CD14-positive monocyte (primary cell): ENCODE measurements at places on chromosomes 3 and 15. TPM values are rescaled to one million over a fixed set of nuclear protein-coding genes. Genes with fewer than 3 reads are reported as not detected.

DNA sequence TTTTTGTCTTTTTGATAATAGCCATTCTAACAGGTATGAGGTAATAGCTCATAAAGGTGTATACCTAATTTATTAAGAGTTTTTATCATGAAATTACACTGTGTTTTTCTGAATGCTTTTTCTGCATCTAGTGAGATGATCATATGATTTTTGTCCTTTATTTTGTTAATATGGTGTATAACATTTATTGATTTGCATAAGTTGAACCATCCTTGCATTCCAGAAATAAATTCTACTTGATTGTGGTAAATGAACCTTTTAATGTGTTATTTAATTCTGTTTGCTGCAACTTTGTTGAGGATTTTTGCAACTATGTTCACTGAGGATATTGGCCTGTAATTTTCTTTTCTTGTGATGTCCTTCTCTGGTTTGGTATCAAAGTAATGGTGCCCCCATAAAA, 28.0 kb upstream of the PCSK6 start:
- no peak for DNase-seq

TRH gene
- not detected for polyA plus RNA-seq

DNA sequence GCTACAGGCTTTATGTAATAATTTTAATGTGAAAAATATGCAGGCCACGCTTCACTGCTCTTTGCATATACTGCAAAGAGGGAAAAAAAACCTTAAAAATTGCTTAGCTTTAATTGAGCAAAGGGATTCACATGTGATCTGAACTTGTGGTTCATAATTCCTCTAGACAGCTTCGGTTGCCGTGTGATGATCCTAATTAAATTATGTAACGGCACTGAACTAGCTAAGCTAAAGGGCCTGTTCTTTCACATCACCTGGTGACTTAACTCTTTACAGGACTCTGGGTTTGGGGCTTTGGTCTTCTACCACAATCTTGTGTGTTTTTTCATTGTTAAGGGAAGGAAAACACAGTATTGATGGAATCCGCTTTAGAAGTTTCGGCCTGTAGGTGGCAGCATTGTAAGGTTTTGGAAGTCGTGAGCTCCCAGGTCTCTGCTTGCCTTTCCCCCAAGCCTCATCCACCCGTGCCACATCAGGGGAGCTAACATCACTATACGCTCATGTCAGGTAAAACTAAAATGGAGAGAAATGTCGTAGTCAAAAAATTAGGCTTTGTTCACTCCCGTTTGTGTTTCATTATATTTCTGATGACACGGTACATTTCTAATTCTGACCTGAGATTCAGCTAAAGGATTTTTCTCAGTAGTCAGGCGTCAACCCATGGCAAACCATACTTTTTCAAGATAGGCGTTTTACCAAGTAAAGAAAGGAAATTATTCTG, 205.6 kb upstream of the DPH6 start:
- DNase-seq = peak; percentile 6

LRRC31 gene
- not detected for polyA plus RNA-seq

DNA sequence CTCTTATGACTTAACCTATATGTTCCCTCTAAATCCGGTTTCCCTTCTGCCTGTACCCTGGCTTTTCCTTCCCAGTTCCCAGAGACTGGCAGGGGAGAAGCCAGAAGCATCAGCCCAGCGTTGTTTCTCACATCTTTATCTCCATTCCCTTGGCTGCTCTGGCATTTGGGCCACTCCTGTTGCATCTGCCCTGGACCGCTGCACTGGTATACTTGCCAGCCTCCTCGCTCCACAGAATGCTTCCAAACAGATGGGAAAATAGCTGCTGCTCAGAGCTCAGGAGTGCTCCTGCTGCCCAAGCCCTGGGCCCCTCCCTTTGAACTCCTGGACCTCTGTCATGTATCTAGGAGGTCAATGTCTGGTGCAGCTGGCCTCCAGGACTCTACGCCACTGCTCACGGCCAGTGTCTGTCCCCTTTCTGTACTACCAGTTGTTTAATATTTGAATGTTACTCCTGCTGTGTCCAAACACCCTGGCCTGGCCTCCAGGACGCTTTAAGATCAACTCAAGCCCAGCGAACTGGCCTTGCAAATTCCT, 6.8 kb downstream of the SPINT1 start:
- no peak for DNase-seq

- DNase-seq = no peak
These were observed 212.3 kb downstream of the RPLP1 start for GRCh38 chr15:69664572-69665571.

- no peak for DNase-seq
These were observed 29.1 kb upstream of the TBC1D23 start for GRCh38 chr3:100231668-100232067.

MYD88 gene
- 427 TPM for polyA plus RNA-seq

- DNase-seq = no peak
These were observed 248.3 kb downstream of the CGGBP1 start for GRCh38 chr3:87810452-87811016.

C3orf70 gene
- polyA plus RNA-seq = 0.08 TPM

DNA sequence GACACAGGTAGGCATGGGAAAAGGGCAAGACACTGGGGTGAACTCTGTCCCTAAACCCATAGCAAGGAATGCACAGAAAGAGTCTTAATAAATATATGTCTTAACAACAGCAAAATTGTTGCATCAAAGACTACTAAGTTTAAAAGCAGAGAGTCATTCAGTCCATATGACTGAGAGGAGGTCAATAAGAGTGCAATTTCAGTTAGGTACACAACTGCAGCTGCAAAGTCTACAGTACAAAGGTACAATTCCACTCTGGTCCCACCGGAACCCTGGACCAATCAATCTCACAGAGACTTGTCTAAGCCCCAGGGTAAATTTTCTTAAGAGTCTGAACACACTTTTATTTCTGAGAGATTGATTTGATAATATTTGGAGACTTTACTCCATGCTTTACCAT, 6.9 kb downstream of the CP start:
- DNase-seq = no peak

- DNase-seq = no peak
These were observed 11.6 kb upstream of the ZXDC start for GRCh38 chr3:126487151-126487771.

- DNase-seq = no peak
These were observed 57.4 kb downstream of the UMPS start for GRCh38 chr3:124787476-124788195.

DNA sequence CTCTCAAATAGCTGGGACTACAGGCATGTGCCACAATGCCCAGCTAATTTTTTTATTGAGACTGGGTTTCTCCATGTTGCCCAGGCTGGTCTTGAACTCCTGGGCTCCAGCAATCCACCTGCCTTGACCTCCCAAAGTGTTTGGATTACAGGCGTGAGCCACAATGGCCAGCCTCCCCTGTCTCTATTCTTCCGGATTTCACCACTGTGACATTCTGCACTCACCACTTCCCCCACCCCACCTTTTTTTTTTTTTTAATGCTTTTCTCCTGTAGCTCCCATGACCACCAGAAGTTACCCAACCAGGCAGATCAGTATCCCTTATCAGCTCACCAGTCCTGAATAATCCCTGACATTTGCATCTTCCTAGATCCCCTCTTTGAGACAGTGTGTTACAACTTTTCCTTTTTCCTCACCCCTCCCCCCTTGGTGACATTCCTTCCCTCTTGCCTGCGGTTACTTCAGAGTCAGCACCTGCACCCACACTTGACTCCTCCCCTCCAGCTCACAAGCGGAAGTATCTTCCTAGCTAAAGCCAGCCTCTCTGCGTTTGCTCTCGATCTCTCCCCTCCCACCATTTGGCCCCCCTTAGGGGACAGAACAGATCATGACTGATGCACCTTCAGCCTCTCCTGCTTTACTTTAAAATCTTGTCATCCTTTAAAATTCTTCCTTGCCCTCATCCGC, 13.5 kb upstream of the ZNF592 start:
- peak; percentile 82 for DNase-seq

CPEB1 gene
- polyA plus RNA-seq = not detected

DNA sequence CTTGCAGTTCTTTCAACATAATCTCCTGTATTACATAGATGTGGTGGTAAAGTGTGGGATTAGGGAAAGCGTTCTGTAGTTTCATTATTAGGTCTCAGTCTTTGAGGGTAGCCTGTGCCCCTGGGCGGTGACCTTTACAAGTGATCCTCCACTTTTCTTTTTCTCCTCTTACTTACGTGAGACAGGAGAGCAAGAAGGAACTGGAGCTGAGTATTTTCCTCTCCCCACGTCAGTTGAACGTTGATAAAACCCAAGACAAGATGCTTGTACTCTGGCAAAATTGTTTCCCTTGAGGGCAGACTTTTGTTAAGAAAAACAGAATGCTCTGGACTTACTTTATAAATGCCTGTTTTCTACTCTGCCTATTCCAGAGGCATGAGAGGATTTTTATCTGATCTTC, 378.7 kb downstream of the ZNF385D start:
- no peak for DNase-seq

DNA sequence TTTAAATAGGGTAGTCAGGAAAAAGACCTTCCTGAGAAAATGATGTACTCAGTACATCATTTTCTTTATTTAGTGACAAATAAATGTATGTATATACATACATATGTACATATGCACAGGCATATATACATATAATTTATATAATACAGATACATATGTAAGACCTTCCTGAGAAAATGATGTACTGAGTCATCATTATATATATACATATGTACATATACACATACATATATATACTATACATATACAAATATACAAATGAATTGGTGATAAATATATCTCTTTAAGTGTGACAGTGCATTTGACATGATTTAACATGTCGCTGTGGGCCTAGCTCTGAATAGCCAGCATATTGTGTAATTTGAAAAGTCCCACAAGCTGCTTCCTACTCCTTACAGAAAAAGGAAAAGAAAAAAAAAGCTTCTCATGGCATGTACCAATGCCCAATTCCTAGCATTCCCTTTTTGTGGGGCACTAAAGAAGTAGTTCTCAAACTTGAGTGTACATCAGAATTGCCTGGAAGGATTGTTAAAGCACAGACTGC, 208.1 kb upstream of the UMPS start:
- no peak for DNase-seq

CHRNA3 gene
- not detected for polyA plus RNA-seq

DNA sequence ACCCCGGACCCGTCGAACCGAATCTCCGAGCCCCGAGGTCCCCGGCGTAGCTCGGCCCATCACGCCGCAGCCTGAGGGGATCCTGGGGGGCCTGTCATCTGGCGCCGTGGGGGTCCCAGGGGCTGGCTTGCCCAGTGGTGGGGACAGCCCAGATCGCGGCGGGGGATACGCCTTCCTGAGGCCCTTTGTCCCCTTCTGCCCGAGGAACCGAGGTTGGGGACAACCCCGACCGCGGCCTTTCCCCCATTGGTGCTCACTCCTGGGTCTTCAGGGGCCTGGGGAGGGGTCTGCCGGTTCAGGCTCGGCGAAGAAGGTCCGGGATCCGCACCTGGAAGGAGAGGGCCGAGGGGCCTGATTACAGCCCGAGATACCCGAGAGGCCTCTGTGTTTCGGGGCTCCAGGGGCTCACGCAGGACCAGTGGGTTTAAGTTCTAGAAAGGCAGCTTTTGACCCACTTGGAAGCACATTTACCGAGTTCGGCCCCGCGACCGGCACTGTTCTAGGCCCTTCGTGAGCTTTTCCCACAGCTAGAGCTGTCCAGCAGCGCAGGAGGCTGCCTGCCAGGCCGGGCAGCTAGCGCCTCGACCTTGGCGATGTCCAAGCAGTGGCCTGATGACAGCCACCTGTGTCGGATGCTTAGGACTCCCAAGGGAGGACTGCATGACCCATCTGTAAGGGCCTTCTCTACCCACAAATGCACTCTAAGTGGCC, 504 bp downstream of the ABHD2 start:
- DNase-seq = no peak

GRCh38 chr3:76505202-76505845, 534.6 kb upstream of the ROBO2 start:
- no peak for DNase-seq

SLC6A1 gene
- polyA plus RNA-seq = not detected

GRCh38 chr3:56890448-56891091, 88.8 kb upstream of the ARHGEF3 start:
- no peak for DNase-seq

CFAP44 gene
- polyA plus RNA-seq = not detected

GRCh38 chr3:193297421-193297820, 56.4 kb downstream of the PLAAT1 start:
- no peak for DNase-seq

OR5H2 gene
- polyA plus RNA-seq = not detected

BNC1 gene
- not detected in 2 replicates for polyA plus RNA-seq

KIF7 gene
- not detected in 2 replicates for polyA plus RNA-seq

DNA sequence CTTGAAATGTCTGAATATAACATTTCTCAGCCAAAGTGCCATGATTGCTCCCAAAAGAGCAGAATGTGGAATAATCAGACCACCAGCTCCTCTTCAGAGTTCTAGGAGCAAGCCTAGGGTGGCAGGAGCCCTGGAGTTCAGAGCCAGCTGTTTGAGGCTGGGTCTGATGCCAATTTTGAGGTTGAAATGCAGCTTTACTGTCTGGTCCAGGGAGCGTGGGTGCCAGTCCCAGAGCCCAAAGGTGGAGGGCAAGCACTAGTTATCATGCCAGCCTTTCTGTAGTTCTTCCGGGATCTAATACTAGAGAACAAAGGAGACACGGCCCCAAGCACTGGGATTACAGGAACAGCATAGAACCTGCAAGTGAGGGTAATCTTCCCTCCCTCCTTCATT, 69.3 kb downstream of the TNFAIP8L3 start:
- DNase-seq = no peak

CHRD gene
- not detected for polyA plus RNA-seq

GRCh38 chr15:65421360-65422215, 1.2 kb downstream of the IGDCC4 start:
- no peak for DNase-seq

DNA sequence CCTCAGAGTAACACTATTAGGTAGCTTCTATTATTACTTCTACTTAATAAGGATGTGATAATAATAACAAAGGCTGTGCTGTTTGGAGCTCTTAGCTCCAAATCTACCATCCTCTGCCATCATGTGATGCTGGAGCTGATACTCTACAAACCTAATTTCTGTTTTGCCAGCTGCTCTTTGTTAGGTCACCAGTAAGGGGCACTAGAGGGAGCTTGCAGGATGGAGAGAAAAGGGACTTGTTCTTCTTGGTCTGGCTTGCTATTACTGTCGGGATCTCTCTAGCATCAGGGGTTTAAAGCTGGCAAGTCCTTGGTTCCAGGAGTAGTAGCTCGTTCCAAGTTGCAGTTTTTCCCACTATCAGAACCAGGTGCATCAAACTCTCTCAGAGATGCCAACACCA, 194.9 kb upstream of the KBTBD8 start:
- DNase-seq = no peak

DNA sequence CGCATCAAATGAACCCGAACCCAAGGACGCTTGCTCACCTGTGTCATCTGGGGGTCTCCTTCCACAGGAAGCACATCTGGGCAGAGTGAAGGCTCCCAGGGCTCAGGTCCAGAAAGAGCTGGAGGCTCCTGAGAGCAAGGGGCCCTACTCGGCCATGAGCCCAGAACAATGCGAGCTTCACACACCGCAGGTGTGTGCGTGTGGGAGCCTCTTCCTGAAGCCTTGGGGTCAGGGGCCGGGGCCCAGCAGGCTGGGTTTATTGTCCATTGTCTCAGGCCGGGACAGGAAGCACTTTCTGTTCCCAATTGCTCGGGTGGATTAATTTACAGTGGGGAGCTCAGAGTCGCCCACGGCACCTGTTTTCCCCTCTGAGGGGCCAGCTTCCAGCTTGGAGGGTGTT, 74.8 kb downstream of the RPN1 start:
- no peak for DNase-seq
